ENCODE measurements at places on chromosomes 7 and 10.

DNA sequence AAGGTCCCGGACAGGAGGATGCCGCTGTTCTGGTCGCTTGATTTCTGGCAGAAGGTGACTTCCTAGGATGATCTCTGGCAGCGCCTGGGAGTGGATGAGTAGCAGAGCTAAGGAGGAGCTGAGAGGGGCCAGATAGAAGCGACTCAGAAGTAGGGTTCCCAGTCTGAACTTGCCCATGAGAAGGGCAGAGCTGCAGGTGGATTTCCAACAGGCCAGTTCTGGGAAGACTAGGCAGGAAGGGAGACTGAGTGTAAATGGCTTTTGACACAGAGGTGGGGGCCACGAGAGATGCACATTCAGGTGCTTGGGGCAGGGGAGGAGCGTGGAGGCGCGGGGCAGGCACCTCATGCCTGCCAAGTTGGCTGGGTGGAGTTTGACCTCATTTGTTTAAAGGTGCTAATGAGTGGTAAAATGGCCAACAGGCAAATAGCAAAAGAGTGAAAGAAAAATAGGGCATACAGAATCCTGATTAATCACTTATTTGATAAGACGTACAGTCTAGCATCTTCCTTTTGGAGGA lies 58.8 kb downstream of the SHH start:
- DNase-seq: no peak

- DNase-seq: no peak
Observed at GRCh38 chr7:8284606-8285005, 22.6 kb upstream of the ICA1 start.

GRCh38 chr7:112014347-112014746 lies 191.9 kb downstream of the DOCK4 start:
- no peak for DNase-seq

- no peak for DNase-seq
Observed at GRCh38 chr10:98270786-98271185, 2.8 kb upstream of the LOXL4 start.

DNA sequence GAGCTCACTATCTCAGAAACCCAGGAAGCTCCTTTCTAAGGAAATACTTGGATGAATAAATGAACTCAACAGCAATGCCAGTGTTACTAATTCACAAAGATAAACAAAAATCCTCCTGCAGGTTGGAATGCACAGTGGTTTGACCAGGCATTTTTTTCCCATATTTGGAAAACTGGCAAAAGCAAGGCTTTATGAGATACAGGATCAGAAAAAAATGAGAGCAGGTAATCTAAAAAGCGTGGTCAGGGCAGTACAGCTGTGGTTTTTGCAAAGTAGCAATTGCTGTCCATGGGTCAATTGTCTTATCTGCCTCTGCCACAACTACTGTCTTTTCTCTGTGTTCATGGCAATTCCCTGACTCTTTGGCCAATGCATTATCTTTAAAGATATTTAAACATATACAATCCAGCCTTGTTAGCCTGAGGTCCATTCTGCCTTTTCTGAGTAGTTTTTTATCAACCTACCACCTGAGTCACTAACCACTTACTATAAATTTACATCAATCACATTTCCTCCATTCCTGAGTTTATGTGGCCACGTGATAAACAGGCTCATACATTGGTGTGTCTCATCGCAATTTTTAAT lies 564.5 kb upstream of the IGFBP3 start:
- DNase-seq: no peak

DNA sequence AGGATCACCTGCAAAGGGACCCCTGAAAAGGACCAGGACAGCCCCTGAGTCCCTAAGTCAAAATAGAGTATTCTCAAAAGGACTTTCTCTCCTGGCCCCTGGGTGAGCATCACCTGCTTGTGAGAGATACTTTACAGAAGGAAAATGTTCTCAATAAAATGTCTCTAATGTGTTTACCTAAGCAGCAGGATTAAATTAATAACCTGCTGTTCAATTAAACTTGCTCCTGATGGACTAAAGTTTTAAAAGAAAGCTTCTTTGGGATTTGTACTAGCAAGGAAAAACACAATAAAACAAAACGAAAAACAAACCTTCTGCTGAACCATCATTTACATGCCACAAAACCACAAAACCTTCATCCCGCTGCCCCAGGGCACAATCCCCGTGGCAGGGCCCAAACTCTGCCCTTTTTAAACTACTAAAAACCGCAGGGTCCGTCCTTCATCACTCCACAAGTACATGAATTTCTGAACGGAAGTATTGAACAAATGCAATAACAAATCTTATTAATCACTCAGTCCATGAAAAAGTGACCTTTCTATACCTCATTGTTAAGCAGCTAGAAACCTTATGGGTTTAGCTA lies 197.7 kb downstream of the TCERG1L start:
- DNase-seq: no peak

DNA sequence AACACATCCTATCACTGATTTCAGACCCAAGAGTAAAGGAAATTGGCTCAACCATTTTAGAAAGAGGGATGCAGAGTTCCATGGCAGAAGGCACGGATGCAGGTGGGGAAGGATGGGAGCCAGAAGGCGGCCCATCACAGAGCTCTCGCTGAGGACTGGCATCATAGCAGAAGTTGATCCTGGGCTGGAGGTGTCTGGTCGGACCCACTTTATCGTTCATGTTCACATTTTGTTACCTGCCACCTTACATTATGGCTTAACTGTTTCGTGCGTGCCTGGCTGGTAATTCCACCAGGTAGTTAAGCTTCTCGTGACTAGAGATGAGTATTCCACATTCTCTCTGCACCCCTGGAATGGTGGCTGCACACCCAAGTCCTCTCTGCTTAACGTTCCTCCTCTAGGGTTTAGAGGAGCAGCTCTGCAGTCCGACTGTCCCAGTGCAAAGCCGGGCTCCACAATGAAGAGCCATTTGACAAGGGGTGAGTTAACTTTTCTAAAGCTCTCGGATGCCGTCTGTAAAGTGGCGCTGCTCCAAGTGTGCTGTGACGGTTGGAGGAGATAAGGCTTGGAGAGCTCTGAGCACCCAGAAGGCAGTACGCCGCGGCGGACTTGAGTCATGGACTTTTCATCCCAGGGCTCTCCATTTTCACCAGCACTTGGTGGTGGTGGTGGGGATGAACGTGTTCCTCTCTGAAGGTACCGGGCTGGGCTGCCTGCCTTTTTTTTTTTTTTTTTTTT lies 157.1 kb upstream of the SHH start:
- no peak for DNase-seq

- no peak for DNase-seq
Observed at GRCh38 chr7:70470746-70471145, 661.2 kb upstream of the GALNT17 start.

- no peak for DNase-seq
Observed at GRCh38 chr10:114472877-114473253, 68.6 kb upstream of the AFAP1L2 start.

GRCh38 chr7:40804477-40805215 lies 669.8 kb downstream of the SUGCT start:
- DNase-seq: no peak

GRCh38 chr10:12448729-12449391 lies 99.5 kb downstream of the CAMK1D start:
- DNase-seq: no peak

- no peak for DNase-seq
Observed at GRCh38 chr7:102273749-102274712, 12.6 kb upstream of the SH2B2 start.

- DNase-seq: no peak
Observed at GRCh38 chr7:3896169-3896765, 595.2 kb downstream of the SDK1 start.

DNA sequence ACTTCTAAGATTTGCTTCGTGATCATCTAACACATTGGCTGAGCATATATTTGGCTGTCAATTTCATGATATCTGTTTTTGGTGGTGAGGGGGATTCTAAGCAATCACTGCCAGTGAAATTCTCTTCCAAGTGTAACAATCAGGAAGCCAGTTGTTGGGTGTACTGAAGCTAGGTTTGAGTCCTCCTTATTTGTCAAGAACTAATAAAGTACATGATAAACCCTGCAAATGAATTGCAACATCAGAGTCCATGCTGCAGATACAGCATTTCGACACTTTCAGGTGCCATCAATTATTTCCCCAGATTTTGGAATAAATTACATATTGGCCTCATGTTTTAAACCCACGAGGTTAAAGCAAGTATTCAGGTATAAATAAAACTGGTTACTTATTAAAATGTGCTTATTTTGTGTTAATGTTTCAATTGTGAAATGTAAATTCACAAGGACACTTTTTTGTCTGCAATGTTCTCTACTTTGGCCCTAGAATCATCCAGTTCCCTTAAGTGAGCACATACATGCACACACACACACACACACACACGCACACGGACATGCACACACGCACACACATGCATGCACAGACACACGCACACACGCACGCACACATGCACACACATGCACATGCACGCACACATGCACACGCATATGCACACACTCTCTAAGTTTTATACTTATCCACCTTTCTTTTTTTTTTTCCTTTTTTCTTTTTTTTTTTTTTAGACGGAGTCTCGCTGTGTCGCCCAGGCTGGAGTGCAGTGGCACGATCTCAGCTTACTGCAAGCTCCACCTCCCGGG lies 510.2 kb upstream of the KLF6 start:
- no peak for DNase-seq

DNA sequence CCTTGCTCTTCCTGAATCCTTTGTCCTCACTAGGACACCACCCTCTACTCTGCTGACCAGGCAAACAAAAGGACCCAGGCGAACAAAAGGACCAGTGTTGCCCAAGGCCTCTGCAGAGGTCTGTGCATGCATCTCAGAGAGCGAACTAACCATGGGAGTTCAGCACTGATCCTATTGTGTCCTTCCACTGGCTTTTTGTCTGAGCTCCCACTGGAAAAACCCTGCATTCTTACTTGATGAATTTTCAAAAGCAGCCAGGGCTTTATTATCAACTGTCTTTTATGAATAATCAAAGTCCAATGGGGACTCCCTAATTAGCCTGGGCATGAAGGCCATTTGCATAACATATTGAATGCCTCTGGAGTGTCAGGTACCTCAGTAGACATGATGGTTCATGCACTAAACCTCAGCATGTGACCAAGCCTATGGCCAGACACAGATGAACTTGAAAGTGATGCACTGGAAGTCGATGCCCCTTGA lies 140.6 kb downstream of the KCNMA1 start:
- no peak for DNase-seq

DNA sequence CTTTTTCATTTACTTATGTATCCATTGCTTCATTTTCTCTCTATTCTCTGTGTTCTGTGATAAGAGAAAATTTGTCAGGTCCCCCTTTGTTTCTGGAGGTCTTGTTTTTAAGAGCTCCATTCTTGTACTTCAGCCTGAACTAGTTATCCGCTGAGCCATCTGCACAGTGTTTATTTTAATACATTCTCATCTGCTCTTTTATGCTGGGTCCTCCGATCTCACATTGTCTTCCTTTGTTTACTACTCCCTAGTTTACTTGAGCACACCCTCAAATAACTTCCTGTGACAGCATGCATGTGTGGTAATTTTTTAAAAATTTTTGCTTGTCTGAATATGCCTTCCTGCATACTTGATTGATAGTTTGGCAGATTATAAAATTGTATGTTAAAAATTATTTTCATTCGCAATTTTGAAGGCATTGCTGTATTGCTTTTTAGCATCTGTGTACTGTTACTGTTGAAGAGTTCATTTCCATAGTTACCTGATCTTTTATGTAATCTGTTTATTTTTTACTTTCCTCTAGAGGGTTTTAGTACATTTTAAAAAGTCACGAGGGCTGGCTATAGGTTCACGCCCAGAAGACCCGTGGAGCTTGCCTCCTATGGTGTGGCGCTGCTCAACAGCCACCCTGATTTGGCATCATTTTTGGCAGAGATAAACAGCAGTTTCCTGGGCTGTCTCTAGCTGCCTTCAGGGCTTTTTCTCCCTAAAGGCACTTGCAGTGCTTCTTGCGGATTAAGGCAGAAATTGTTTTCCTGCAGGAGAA lies 31.9 kb downstream of the RSBN1L start:
- no peak for DNase-seq

DNA sequence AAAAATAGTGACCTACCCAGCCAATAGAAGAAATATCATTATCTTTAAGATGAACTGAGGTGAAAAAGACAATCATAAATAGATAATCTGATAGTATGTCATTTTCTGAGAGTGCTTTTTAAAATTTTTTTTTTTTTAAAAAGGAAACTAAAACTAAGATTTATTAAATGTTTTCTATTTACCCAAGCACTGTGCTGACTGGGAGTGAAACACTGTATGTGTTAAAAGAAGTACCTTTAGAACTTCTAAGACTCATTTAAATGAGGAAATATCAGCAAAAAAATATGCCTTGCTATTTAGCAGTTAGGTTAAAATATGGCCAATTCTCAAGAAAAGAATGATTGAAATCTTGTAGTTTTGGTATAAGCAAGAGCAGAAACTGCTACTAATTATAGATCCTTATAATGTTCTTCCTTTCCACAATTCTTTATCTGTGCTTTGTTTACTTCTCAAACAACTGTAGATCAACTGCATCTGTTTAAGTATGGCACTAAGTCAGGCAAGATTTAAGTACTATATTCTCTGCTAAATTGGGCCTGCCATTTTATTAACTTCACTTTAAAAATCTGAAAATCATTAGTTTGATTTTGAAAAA lies 39.5 kb upstream of the WNT2 start:
- DNase-seq: no peak

GRCh38 chr10:120505866-120506265 lies 48.8 kb downstream of the PLPP4 start:
- DNase-seq: no peak

DNA sequence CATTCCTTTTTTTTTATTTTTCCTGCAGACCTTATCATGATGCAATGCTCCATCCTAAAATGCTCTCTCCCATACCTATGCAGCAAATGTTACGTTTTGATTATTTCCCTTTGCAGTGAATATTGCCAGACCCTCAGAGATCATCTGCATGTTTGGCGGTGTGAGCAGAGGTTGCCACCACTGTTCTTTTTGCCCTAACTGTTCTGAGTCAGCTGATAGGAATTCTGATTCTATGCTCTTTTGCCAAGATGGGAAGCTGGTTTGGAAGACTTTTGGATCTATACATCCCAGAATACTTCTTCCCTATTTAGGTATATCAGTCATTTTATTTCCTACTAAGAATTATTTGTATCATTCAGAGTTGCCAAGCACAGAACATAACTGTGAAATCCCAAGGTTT lies 130.5 kb downstream of the KLF6 start:
- DNase-seq: no peak

Measured in right renal pelvis (tissue), 4 donors.